ENCODE measurements at places on chromosomes 7 and 10.

DNA sequence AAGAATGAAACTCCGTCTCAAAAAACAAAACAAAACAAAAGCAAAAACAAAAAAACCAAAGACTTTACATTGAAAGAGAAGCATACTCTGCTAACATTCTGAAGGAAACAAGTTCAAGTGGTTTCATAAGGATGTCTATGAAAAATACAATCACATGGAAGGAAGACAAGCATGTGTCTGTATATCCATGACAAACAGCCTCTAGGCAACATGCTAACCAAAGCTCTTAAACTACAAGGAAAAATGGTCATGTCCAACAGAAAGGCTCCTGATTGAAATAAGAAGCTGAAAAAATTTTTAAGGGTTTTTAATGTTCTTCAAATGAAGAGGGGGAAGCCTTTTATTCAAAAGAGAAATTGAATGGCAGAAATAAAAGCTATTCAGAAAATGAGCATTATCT is 64.9 kb downstream of the UBE2H start:
- no peak for DNase-seq

- no peak for DNase-seq
These were observed 317.4 kb upstream of the SP8 start for GRCh38 chr7:21104124-21104500.

GRCh38 chr10:22317076-22317370 is 835 bp downstream of the COMMD3 start:
- no peak for DNase-seq

GRCh38 chr7:104362756-104363155 is 34.4 kb downstream of the LHFPL3 start:
- DNase-seq, result no peak

DNA sequence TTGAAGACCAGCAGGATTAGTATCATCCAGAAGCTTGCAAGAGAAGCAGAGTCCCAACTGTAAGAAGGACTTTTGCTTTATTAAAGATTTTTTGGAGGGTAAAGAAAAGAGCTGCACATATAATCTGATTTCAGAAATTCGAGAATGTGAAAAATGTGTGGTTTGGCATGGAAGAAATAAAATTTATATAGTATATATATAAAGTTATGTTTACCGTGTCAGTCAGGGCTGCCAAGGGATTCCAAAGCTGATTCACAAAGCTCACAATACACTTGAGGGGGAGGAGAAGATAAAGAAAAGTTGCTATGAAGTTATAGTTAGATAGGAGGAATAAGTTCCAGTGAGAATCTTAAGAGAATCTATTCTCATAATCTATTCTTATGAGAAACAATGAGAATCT is 231.8 kb upstream of the CACNA2D1 start:
- no peak for DNase-seq

- no peak for DNase-seq
These were observed 45.2 kb upstream of the SPOCK2 start for GRCh38 chr10:72133517-72133916.

- DNase-seq, result no peak
These were observed 3.1 kb upstream of the PRPS1L1 start for GRCh38 chr7:18030758-18031157.

DNA sequence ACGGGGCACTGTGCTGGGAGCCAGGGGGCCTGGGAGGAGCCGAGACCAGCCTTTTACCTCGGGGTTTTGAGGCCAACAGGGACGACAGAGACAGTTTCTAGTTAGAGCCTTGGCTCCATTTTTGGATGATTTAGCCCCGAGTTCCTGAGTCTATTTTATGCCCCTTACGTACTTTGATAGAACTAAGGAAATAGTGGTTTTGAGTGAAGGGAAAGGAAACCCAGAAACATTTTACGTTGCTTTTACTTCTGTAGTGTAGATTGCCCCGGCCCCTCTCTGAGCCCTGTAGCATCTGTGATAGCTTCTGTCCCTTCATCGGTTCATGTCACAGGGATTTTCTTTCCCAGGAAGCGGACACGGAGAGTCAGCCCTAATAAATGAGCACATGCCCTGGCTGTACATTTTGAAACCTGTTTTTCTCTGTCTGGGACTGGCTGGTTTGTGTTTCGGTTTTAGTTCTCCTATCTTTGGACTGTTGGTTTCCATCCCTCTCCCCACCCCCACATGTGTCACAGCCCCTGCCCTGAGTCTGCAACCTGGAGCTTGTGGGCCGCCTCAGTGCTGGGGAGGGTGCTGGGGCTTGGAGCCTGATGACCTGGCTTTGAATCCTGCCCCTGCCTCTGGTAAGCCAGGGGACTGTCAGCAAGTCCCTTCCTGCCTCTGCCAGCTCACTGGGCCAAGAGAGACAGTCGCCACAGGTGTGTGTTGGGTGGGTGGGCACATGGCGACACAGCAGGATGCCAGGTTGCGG is 6.9 kb upstream of the ORAI2 start:
- peak; percentile 44 for DNase-seq

- DNase-seq, result no peak
These were observed 227.2 kb downstream of the ADAM12 start for GRCh38 chr10:126160971-126161630.

- peak; percentile 55 for DNase-seq
These were observed 23.6 kb upstream of the SRI start for GRCh38 chr7:88243345-88243909.

DNA sequence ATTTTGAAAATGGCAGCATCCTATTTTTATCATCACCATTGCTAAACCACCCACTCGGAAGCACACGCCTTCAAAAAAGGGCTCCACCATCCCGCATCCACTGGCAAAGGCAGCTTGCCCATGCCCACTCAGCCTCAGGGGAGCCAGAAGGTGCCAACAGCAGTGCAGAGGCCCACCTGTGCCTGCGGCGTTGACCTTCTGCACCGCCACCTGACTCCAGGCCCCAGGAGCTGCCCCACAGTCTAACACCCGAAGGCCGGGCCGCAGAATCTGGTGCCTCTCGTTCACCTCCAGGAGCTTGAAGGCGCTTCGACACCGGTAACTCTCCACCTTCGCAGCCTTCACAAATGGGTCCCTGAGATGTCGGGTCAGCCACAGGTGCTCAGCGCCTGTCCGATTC is 2.8 kb downstream of the MRM2 start:
- no peak for DNase-seq

- peak; percentile 88 for DNase-seq
These were observed 65.3 kb downstream of the OR13A1 start for GRCh38 chr10:45249978-45250693.

- no peak for DNase-seq
These were observed 65.1 kb downstream of the ANKRD26 start for GRCh38 chr10:27035163-27035562.

- DNase-seq, result peak; percentile 61
These were observed 30.6 kb downstream of the SVOPL start for GRCh38 chr7:138670594-138670993.

GRCh38 chr10:126135941-126136595 is 239.7 kb downstream of the FANK1 start:
- peak; percentile 4 for DNase-seq

GRCh38 chr10:108956149-108956548 is 967.2 kb downstream of the XPNPEP1 start:
- no peak for DNase-seq

- no peak for DNase-seq
These were observed 14.4 kb upstream of the GSTK1 start for GRCh38 chr7:143248761-143249354.

GRCh38 chr7:44607141-44608068 is 978 bp downstream of the OGDH start:
- no peak for DNase-seq

GRCh38 chr10:124353896-124354295 is 64.8 kb downstream of the OAT start:
- DNase-seq, result no peak

DNA sequence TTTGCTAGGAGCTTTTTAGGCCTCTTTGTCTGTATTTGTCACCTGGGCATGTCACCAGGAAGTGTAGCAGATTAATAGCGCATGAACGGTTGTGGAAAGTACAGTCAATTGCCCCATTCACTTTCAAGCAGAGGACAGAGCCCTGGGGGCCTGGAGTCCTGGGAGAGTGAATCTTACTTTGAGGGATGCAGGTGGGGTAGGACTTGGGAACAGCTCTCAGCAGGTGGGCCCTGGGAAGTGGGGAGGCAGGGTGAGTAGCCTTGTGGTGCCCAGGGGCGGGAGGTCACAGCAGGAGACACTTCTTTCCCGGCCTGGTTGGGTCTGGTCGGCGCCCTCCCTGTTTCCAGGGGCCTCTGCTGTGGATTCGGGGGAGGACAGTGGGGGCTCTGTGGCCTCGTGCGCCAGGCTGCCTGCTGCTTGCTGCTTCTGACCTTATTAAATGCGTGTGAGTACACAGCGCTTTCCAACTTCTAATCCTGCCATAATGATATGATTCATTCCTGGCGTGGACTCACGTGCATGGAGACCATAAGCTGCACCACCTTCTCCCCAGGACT is 51.6 kb upstream of the AQP1 start:
- DNase-seq, result no peak

DNA sequence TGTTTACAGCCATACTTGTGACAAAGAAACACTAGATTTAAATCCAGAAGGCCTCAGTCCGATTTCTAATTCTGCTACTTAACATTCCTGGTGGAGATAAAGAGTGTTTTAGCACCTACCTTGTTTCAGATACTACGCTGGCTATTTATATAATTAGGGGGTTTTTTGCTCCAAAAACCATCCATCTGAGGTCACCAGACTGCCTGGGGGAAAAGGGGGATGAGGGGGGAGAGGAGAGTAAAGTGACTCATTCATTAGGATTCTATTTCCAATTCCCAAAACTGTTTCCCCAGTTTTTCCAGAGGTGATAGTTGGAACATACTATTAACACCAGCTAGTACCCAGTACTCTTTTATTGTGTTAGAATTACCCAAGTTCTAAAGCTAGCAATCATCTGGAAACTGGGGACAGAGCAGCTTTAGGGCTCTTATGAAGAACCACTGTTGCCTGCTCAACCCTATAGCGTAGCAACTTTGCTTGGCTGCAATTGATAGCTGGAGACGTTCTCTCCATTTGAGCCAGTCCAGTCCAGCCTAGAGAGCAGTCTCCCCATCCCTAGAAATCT is 6.6 kb downstream of the GCC1 start:
- DNase-seq, result no peak

DNA sequence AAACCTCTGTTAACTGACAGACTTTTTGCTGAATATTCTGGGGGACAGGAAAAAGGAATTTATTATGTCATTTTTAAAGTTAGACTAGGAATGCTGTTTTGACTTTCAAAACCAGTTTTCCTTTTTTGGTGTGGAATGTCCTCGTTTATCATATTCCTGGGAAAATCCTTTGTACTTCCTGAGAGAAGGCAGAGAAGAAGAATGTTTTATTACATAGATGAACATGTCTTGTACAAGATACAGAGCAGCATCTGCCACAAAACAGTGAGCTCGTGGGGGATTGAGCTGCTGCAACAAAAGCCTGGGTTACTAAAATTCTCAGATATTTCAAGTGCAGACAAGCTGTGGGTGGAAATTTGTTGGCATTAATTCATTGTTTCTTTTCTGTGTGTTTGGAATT is 20.2 kb downstream of the MCU start:
- DNase-seq, result no peak

DNA sequence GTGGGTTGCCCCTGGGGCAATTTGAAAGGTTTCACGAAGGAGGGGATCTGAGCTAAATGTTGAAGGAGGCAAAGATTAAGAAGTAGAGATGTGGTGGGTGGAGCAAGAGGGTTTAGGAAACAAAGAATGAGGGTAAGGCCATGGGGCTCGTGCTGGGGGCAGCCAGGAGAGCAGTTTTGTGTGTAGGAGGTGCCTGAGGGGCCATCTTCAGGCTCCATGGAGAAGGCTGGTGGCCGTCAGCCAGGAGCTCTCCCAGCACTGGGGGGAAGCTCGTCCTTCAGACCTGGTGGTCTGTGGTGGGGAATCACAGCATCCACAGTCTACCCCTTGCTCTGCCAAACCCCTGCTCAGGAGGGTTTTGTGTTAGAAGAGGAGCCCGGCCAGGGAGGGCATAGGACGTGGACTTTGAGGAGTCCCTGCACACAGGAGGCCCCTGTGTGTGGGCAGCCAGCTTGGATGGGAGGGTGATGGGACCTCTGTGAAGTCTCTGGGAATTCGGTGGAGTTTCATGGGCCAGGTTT is 11.8 kb upstream of the CXCL12 start:
- DNase-seq, result no peak

DNA sequence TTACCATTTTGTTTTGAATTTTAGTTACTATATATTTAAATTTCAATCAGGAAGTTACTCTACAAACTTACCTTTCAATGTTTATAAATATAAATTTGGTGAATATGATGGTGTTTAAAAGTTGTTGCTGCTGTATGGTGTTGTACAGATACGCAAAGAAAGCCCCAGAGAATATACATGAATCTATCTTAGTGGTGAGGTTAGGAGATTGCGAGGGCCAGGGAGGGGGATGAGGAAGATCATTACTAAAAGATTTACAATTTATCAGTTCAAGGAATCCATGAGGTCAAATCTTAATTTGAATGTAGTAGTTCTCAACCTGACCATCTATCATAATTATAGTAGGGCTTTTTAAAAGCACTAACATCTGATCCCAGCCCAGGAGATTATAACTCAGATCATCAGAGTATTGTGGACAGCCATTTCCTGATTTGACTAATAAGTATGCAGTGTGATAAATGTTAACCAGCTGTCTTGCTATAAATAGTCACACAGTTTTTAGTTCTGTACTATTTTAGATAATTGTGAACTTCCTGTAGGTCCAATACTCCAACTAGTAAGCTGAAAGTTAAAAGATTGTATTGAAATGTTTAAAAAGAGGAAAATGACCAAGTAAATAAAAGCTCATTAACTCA is 23.6 kb downstream of the FAM3C start:
- no peak for DNase-seq

DNA sequence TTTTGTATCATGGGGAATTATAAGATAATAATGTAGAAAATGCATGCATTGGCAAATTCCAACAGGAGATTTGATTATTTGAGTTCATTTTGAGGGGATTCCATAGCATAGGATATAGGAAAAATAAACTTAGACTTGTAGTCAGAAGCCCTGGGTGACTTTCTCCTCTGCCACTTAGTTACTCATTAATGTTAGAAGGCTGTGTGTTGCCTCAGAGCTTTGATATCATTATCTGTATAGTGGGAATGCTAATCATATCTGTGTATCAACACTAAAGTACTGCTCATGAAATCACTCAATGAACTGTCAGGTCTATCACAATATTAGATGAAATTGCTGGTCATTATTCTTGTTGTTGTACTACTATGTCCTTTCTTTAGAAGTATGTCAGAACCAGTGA is 23.0 kb upstream of the TEX47 start:
- DNase-seq, result no peak

DNA sequence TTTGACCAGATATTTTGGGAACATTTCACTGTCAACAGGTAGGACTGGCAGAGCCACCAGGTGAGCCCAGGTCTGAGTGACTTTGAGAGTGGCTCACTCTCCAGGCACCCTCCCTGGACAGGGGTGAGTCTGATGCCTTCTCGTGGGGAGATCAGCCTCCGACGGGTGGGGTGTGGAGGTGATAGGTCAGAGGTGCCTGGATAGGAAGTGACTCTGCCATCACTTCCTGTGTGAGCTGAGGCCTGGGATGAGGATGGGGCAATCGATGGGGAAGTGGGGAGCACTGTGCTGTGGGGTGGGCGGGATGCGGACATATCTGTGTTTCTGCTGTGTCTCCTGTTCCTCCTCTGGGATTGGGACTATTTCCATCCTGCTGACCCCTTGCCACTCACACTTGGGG is 34.6 kb downstream of the IFT22 start:
- DNase-seq, result no peak

- DNase-seq, result peak; percentile 38
These were observed 117.9 kb downstream of the NPY start for GRCh38 chr7:24401628-24402593.

All from hematopoietic multipotent progenitor cell treated with erythropoietin and hydrocortisone succinate and interleukin-3 and kit ligand, for 8 days (in vitro differentiated cells).